ENCODE measurements at places on chromosomes 7 and 10.
A peak's percentile ranks its signal among the peaks of the same experiment; 100 is the strongest.

- DNase-seq, result no peak
Observed at GRCh38 chr7:68564306-68565135, 1033.8 kb upstream of the AUTS2 start.

DNA sequence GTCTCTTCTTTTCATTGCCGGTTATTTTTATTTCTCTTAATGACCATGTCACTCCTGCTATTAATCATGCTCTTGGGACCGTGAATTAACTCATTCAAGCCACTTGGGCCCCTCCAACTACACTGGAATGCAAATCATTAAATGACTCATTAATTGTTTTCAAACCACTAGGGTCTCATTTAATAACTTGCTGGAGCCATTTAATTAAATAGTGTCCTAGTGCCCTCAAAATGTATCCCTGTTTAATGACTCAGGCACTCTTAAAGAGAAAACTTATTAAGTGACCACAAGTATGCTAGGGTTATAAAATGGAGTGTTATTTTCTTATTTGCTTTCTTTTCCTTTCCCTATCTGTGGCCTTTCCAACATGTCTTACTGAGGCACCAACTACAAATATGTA is 73.0 kb downstream of the PLXDC2 start:
- no peak for DNase-seq

DNA sequence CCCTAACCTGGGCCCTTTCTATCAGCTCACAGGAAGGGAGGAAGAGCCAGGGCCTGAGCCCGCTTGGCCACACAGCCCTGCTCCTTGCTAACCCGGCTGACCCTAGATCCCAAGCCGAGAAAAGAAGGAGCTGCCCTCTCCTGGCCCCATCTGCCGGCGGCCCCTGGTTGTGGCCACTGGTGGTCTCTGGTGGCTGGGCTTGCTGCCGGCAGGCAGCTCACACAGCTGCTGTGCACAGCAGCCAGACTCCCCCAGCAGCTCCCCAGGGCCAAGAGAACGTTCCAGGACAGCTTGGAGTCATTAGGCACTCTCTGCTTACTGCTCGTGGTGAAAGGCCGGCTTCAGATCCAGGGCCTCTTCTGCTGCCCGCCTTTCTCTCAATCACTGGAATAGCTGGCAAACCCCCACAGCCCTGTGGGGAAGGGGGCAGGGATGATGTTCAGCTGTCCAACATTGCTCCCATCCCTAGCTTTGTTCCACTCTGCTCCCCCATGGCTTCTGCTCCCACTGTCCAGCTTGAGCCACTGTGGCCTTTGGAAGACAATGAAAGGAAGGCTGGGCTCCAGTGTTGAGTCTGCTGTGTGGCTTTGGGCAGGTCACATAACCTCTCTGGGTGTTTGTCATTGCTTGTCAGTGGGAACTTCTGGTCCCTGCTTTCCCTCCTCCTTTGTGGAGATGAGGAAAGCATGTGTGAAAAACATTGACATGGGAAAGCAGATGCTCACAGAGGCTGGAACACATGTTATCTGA is 35.4 kb upstream of the COL13A1 start:
- no peak for DNase-seq

DNA sequence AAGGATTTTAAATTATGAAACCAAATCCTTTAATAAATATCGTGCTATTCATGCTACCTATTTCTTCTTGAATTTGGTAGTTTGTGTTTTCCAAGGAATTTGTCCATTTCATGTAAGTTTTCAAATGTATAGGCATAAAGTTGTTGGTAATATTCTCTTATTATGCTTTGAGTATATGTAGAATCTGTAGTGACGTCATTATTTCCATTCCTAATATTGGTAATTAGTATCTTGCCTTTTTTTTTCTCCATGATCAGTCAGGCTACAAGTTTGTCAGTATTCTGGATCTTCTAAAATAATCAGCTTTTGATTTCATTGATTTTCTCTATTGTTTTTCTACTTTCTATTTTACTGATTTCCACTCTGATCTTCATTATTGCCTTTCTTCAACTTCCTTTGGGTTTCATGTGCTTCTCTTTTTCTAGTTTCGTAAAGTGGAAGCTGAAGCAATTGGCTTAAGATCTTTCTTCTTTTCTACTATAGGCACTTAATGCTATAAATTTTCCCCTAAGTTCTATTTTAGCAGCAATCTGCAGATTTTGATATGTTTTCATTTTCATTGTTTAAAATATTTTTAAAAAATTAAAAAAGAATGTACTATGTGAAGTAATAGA is 156.5 kb upstream of the HDAC9 start:
- DNase-seq, result no peak

DNA sequence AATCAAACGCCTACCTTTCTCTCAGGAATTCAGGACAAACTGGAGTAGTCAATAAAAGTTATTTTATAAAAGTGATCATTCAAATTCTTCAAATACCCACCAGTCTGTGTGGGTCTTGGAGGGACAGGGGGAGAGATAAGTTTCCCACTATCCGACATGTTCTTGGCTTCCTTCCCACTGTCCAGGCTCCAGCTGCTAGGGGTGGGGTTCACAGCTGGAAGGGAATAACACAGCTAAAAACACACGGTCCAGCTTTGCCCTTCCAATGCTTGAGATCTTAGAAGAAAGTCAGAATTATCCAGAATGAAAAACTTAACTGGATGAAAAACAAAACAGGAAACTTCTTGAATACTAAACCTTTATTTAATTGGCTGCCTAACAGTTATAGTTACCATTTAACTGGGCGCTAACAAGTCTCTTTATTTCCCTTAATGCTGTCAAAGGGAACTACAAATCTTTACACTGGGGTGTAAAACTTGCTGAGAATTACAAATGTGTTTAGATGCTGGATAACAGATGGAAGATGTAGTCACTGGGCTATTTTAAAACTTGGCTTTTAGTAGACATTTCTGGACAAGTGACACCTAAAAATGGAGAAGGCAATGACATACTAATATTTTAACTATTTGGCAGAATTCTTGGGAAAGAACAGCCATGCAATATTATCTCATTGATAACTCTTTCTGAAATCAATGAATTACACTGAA is 172.8 kb upstream of the IMMP2L start:
- DNase-seq, result no peak

DNA sequence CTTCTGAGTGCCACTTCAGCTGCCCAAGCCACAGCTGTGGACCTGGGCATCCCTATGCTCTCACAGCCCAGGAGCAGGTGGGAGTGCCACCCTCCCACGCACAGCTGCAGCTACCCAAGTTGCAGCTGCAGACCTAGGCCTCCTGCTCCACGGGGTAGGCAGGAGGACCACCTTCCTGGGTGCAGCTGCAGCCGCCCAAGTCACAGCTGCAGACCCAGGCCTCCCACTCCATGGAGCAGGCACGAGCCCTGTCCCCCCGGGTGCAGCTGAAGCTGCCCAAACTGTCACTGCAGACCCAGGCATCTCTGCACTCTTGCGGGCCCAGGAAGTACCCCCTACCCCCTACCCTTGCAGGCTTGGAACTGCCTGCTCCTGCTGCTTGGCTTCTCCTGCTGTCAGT is 260.2 kb downstream of the XPNPEP1 start:
- no peak for DNase-seq

- DNase-seq, result no peak
Observed at GRCh38 chr7:73894733-73895551, 34.0 kb downstream of the TMEM270 start.

DNA sequence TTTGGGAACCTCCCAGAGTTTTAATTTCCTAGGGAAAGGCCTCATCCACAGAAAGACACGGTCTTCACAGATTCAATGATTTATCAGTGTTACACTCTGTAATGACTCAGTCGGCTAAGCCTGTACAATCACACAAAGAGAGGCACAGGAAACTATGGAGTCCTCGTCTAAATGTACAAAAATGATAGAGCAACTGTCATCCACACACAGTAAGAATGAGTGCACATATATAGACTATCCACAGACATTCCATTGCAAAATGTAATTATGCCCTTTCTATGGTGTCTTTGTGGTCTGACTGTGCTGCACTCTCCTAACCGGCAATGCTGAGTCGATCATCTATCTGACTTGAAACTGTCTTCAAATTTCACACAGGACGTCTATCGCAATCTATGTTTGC is 3.5 kb upstream of the NAMPT start:
- DNase-seq, result no peak

- DNase-seq, result no peak
Observed at GRCh38 chr7:82286096-82286797, 157.3 kb downstream of the CACNA2D1 start.

- DNase-seq, result no peak
Observed at GRCh38 chr10:102527546-102527945, 23.8 kb downstream of the SUFU start.

- peak; percentile 16 for DNase-seq
Observed at GRCh38 chr7:130996833-130997231, 262.8 kb upstream of the KLF14 start.

- DNase-seq, result no peak
Observed at GRCh38 chr7:106050002-106050745, 61.9 kb downstream of the SYPL1 start.

DNA sequence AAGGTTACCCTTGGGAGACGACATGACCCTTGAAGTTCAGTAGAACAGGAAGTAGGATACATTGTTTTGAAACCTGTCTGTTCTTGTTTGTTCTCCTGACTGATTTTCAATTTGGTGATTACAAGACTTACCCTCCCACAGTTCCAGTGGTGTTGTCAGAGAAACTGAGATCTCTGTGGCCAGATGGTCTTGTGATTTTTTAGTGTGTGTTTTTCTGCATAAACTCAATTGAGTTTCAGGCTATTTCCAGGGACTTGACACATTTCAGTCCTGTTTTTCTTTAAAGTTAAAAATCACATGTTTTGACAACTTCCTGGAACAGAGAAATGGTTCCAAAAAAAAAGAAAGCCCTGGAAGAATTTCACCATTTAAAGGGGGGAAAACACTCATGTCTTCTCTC is 22.3 kb downstream of the PIK3CG start:
- no peak for DNase-seq

- no peak for DNase-seq
Observed at GRCh38 chr7:157714166-157715070, 377.6 kb downstream of the DNAJB6 start.

GRCh38 chr10:43399320-43400310 is 9.4 kb downstream of the HNRNPF start:
- no peak for DNase-seq

DNA sequence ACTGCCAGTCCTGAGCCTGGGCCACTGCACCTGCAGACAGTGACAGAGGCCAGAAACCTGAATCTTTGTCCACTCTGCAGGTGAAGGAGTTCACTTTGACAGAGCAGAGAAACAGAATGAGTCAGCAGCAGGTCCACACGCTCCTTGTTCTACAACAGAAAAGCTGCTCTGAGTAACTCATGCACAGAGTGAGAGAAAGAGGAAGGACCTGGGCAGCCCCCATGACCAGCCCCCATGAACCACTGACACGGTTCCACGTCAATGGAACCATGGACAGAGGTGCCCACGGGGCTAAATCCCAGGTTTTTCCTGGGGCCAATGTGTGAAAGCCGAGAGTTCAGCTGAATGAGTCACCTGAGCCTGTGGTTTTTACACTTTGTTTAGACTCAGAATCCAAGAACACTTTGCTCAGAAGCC is 40.8 kb upstream of the CTBP2 start:
- no peak for DNase-seq

- DNase-seq, result peak; percentile 35
Observed at GRCh38 chr10:91006001-91006751, 85.3 kb upstream of the ANKRD1 start.

GRCh38 chr7:69813637-69814240 is 215.5 kb downstream of the AUTS2 start:
- DNase-seq, result no peak

DNA sequence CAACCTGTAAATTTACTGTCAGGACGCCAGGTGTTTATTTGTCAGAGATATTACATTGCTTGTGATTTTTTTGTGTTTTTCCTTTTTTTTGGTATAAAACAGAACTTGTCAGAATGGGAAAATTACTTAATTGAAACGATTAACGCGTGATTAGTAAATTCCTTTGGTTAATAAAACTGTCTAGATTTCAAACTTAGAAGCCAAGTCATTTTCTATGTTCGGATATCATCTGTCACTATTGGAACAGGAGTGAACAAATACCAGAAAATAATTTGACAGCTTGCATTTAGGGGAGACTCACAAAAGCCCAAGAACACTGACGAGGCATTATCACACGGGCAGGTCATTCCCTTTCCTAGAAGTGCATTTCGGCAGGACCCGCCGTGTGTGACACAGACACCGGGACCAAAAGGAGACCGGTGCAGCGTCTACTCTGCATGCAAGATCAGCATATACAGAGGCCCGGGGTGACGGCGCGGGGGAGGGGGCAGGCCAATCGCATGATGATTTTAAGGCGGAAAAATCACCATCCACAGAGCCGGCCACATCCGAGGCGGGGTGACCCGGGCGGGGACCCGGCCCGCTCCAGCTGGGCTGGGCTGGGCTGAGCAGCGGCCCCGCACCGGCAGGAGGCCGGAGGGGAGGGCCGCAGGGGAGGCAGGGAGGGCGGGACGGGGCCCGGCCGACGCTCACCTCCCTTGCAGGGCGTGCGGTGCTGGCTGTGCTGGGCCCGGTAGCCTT is 841 bp downstream of the GLUD1 start:
- DNase-seq, result no peak

DNA sequence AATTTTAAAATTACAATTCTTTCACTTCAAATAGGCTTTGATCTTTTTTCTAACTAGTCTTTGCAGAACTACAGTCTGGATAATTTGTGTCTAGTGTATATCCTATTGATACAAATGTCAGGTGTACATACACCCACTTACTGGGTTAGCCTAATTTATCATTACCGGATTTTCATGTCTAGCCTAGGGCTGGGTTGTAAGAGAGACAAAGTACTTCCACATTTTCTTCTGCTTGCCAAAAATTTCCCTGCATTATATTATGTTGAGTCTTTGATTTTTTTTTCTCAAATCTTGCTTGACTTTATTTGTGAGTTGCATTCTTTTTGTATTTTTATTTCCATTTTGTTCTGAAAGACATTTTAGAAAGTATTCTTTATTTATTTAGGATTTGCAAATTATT is 284.8 kb upstream of the FZD8 start:
- DNase-seq, result no peak

DNA sequence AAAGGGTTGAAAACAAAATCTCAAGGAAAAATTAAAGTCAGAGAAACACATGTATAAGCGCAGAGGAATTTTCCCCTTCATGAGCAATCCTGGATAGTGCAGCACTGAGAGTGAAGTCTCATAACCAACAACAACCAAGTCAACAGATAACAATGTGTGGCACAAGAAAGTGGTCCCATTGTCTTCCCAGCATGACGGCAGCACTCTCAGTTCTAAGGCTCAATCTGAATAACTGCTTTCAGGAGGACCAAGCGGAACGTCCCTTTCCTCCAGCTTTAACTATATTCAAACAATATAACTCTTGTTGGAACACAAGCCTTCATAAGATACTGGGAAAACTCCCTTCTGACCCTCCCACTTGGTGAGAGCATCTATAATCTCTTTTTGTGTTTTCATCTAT is 137.9 kb downstream of the RAPGEF5 start:
- no peak for DNase-seq

Measured in NCI-H2107 (cell line).